ENCODE measurements at places on chromosomes 5 and 9. TPM values are rescaled to one million over a fixed set of nuclear protein-coding genes. Genes with fewer than 3 reads are reported as not detected.

DNA sequence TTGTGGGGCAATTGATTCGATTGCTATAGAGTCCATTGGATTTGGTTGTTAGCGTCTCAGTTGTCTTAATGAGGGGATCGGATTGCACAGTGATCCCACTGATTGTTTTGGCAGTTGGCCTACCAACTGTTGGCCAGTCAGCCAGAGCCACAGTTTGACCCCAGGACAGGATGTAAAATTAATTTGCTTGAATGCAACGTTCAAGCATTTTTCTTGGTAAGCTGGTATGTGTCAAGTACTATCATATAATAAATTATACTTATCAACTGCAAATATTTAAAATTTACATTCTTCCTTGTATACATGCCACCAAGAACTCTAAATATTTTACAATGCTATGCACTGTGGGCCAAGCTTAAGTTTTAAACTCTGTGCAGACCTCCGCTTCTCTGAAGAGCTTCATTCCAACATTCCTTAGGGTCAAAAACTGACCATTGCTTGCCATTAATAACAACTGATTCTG, 80.4 kb upstream of the OSMR start:
- no peaks in the 10 kb centered on the region for H3K27me3 ChIP-seq
- peaks cover 9% of the 10 kb centered on the region for H3K4me1 ChIP-seq
- DNase-seq, result no peak
- H3K36me3 ChIP-seq, result no peaks in the 10 kb centered on the region

GRCh38 chr5:27220752-27221151, 182.4 kb upstream of the CDH9 start:
- no peak overlapping the region for H3K4me3 ChIP-seq
- no peaks in the 10 kb centered on the region for H3K27me3 ChIP-seq
- DNase-seq, result no peak
- H3K27ac ChIP-seq, result no peak overlapping the region
- H3K36me3 ChIP-seq, result no peaks in the 10 kb centered on the region

DNA sequence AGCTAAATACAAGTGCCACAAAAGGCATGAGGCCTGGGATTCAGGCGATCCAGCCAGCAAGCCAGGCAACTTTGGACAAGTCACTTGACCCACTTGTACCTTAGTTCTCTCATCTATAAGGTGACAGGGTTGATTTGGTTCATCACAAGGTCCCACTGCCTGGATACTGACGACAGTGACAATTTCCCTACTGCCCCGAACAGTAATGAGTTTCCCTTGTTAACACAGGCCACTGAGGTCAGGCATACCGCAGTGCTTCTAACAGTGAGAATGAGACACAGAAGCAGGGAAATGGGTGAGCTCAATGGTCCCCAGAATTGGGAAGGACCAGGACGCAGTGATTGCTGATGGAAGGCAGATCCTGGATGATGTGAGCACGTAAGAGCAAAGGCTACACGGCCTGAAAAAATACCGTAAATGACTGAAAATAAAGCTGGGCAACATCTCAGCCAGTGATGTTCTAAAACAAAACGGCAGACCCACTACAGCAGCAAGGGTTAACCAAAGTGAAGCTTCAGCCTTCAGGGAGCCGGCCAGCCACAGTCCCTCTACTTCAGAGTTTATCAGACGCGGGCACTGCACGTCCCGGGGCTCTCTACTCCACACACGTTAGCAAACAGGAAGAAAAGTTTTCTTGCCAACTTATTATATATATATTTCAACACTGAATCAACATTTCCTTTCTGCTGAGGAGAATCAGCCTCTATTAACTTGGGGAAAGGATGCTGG, 846 bp downstream of the MGAT1 start:
- peaks cover 77% of the 10 kb centered on the region for H3K4me1 ChIP-seq
- H3K27me3 ChIP-seq, result no peaks in the 10 kb centered on the region
- H3K4me3 ChIP-seq, result peak overlapping the region; percentile 97
- H3K36me3 ChIP-seq, result no peaks in the 10 kb centered on the region

- no peaks in the 10 kb centered on the region for H3K27me3 ChIP-seq
- no peak overlapping the region for H3K27ac ChIP-seq
- no peaks in the 10 kb centered on the region for H3K4me1 ChIP-seq
- DNase-seq, result no peak
- H3K36me3 ChIP-seq, result no peaks in the 10 kb centered on the region
These were observed 659.3 kb downstream of the ACTL7B start for GRCh38 chr9:108196332-108197007.

GRCh38 chr5:41368158-41368557, 142.2 kb downstream of the PLCXD3 start:
- no peak for DNase-seq
- no peak overlapping the region for H3K27ac ChIP-seq
- H3K4me1 ChIP-seq, result no peaks in the 10 kb centered on the region
- no peaks in the 10 kb centered on the region for H3K36me3 ChIP-seq
- no peaks in the 10 kb centered on the region for H3K27me3 ChIP-seq

DNA sequence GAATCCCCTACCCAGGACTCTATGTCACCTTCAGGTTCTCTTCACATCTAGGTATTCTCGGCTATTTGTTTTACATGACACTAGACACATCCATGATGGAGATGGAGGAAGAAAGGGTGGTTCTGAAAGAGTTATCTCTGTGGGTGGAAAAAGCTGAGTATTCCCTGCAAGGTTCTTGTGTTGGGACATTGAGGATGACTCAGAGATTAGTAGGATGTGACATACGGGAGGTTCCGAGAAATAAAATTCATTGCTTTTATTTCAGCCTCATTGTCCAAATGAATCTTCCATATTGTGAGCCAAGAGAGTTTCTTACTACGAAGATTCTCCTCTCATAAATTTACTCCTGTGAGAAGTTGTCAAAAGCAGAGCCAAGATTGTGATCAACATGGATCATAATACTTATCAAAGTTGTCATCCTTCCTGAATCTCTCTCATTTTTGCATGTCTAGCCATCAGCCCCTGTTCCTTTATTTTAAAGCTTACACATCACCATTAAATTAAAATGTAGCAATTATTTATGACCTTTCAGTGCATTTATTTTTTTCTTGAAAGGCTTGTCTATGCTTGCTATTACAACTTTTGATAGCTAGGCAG, 370.0 kb downstream of the PSAT1 start:
- H3K36me3 ChIP-seq, result no peaks in the 10 kb centered on the region
- no peaks in the 10 kb centered on the region for H3K4me1 ChIP-seq
- DNase-seq, result no peak
- no peaks in the 10 kb centered on the region for H3K27me3 ChIP-seq
- no peak overlapping the region for H3K27ac ChIP-seq
- H3K4me3 ChIP-seq, result no peak overlapping the region

DNA sequence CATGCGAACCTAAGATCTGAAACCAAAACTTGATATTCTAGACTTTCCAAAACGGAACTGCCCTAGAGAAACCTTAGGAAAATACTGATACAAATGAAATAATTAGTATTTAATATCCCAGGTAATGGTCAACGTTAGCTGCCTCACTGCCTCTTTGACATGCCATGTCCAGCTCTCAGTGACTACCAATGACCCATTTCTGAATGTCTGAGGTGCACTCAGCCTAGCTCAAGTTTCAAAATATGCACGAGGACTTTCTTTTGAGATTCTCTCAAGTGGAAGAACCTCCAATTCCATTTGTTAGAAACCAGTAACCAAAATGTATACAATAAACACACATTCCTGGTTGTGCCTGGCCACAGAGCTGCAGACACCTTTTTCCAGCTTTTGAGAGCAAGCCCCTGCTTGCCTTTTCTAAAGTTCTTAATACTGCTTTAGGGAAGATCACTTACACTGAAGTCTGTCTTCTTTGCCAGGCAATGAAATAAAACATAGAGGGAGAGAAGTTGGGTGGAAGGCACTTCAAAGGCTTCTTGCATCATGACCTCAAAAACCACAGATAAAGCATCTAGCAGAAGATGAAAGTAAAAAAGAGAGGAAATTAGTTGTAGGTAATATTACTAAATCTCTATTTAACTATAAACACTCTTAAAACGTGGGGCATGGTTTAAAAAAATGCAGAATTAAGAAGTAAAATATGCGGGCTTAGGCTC, 87.9 kb downstream of the MRPS27 start:
- no peak for DNase-seq
- H3K27me3 ChIP-seq, result no peaks in the 10 kb centered on the region
- peaks cover 40% of the 10 kb centered on the region for H3K4me1 ChIP-seq
- H3K27ac ChIP-seq, result no peak overlapping the region

- H3K4me1 ChIP-seq, result no peaks in the 10 kb centered on the region
- no peak for DNase-seq
- no peak overlapping the region for H3K27ac ChIP-seq
- H3K36me3 ChIP-seq, result no peaks in the 10 kb centered on the region
These were observed 8.9 kb downstream of the SRP19 start for GRCh38 chr5:112869948-112870347.

DNA sequence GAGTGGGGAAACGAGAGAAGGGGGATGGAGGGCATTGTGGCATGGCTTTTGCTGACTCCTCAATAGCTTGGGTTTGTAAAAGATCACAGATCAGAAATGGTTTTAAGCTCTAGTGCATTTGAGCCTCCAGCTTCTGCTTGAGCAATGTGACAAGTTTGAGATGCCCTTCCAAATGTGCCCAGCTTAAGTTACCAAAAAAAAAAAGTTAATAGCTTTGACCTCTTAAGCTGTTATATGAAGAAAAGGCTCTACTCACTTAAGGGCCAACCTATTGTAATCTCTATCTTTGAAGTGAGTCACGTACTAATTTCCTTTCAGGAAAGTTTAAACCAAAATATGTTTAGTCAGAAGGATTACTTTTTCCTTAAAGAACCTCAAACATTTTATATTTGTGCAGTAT, 428.8 kb upstream of the ACTBL2 start:
- no peaks in the 10 kb centered on the region for H3K4me1 ChIP-seq
- no peaks in the 10 kb centered on the region for H3K27me3 ChIP-seq
- no peak overlapping the region for H3K4me3 ChIP-seq
- H3K27ac ChIP-seq, result no peak overlapping the region
- H3K36me3 ChIP-seq, result no peaks in the 10 kb centered on the region

GRCh38 chr5:118486647-118487225, 501.6 kb downstream of the DTWD2 start:
- no peak overlapping the region for H3K27ac ChIP-seq
- DNase-seq, result no peak
- no peaks in the 10 kb centered on the region for H3K4me1 ChIP-seq
- no peaks in the 10 kb centered on the region for H3K27me3 ChIP-seq
- H3K4me3 ChIP-seq, result no peak overlapping the region

GRCh38 chr9:68933434-68934328, 80.2 kb downstream of the PRKACG start:
- no peak overlapping the region for H3K4me3 ChIP-seq
- peaks cover 16% of the 10 kb centered on the region for H3K4me1 ChIP-seq
- H3K27me3 ChIP-seq, result no peaks in the 10 kb centered on the region
- no peak for DNase-seq

- no peak for DNase-seq
- H3K27me3 ChIP-seq, result no peaks in the 10 kb centered on the region
- H3K4me1 ChIP-seq, result peaks cover 8% of the 10 kb centered on the region
- no peaks in the 10 kb centered on the region for H3K36me3 ChIP-seq
- H3K4me3 ChIP-seq, result no peak overlapping the region
- H3K27ac ChIP-seq, result no peak overlapping the region
These were observed 67.8 kb upstream of the ZSWIM6 start for GRCh38 chr5:61264273-61264661.

DNA sequence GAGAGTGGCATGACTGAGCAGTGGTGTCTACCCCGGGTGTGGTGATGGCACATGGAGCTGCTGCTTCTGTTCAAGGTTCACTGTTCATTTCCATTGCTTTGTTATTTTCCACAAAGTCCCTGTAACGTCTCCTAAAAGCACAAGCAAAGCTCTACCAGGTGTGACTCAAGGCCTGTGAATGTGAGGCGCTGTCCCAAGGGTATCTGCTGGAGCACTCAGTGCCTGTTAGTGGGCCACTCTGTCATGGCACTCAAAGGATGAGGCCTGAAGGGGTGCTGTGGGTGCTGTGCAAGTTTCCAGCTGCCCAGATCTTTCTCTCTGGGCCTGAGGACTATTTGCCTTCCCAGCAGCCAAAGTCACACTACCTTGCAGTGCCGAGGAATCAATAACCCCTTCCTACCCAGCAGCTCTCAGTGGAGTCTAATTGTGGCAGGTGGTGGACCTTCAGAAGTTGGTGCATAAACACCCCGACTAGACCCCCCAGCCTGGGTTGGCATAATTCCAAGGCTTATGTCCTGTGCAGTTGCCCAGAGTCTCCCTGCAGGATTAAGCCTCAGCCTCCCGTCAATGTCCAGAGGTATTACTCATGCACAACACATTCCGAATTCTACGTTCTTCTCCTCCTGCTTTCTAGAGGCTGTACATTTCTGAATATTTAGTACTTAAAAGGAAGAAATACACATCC, 17.4 kb upstream of the PTCH1 start:
- H3K36me3 ChIP-seq, result no peaks in the 10 kb centered on the region
- DNase-seq, result no peak
- H3K27ac ChIP-seq, result no peak overlapping the region
- H3K4me3 ChIP-seq, result no peak overlapping the region
- H3K4me1 ChIP-seq, result no peaks in the 10 kb centered on the region

DNA sequence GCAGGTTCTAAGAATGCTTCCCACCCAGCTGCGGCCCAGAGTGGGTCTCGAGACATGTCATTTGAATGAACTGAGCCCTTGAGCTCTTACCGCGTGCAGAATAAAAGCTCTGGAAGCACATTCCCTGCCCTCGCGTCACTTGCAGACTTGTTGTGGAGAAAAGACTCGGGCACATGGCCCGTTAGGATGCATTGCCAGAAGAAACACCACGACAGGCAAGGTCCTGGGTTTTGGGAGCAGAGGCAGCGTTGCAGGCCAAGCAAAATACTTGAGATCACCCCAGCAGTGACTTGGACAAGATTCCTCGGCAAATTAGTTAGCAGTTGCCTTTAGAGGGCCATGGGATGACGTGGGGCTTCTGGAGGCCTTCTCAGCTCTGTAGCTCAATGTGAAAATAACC, 170.8 kb upstream of the MSX2 start:
- no peaks in the 10 kb centered on the region for H3K27me3 ChIP-seq
- no peak for DNase-seq
- H3K4me1 ChIP-seq, result no peaks in the 10 kb centered on the region
- no peak overlapping the region for H3K27ac ChIP-seq

DNA sequence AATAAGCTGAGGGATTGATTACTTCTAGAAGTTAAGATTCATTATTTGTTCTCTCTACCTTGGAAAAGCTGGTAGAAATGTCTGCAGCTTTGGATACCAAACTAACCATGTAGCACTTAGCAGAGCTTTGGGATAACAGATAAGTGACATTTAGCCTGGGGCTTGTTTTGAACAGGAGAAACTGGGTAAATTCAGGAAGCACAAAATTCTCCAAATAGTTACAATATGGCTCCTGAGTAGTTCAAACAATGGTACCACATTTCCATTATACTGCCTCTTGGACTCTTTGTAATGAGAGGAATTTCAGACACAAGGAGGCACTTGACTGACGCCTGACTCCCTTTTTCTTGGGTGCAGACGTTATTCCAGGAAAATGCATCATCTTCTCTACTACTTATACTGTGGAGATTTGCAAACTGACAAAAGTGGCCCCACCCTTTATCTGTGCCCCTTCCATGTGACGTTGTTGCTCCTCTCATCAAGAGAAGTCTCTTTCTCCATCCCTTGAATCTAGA, 22.5 kb downstream of the PRUNE2 start:
- H3K4me1 ChIP-seq, result no peaks in the 10 kb centered on the region
- no peaks in the 10 kb centered on the region for H3K36me3 ChIP-seq

GRCh38 chr5:96081276-96081858, 119.7 kb upstream of the ELL2 start:
- no peaks in the 10 kb centered on the region for H3K4me1 ChIP-seq
- no peak overlapping the region for H3K27ac ChIP-seq
- H3K27me3 ChIP-seq, result no peaks in the 10 kb centered on the region
- H3K4me3 ChIP-seq, result no peak overlapping the region
- DNase-seq, result no peak

MEF2C gene
- total RNA-seq, result 94.4 TPM

FCN2 gene
- total RNA-seq, result 7.6 TPM

SPRY4 gene
- total RNA-seq, result 33.5 TPM

MYMK gene
- total RNA-seq, result not detected

KCTD16 gene
- 0.20 TPM for total RNA-seq
